ENCODE measurements at places on chromosomes 6 and 20. TPM values are rescaled to one million over a fixed set of nuclear protein-coding genes. Genes with fewer than 3 reads are reported as not detected.

Gene VSTM2L
- 6.9 TPM for polyA plus RNA-seq

Gene SERPINB6
- polyA plus RNA-seq, result 161 TPM

Gene PRDM13
- not detected for polyA plus RNA-seq

Gene FAM217A
- polyA plus RNA-seq, result not detected

Gene TSHZ2
- polyA plus RNA-seq, result 37.7 TPM

Gene TMEM200A
- polyA plus RNA-seq, result 80.6 TPM

Gene GINS1
- 0.56 TPM for polyA plus RNA-seq

Gene RIPOR3
- polyA plus RNA-seq, result 37.7 TPM

DNA sequence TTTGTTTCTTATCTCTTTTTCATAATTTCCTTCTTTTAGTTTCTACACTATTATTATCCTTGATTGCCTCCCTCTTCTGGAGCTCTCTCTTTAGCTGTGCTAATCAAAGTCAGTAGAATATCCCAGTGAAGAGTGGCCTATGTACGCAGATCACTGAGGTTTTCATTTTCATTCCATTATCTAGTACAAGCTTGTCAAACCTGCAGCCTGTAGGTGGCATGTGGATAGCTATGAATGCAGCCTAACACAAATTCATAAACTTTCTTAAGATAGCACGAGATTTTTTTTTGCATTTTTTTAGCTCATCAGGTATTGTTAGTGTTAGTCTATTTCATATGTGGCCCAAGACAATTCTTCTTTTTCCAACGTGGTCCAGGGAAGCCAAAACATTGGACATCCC lies 825.7 kb upstream of the MAP3K7 start:
- no peaks in the 10 kb centered on the region for H3K27me3 ChIP-seq
- no peak overlapping the region for H3K4me3 ChIP-seq
- DNase-seq, result no peak
- H3K36me3 ChIP-seq, result no peaks in the 10 kb centered on the region

DNA sequence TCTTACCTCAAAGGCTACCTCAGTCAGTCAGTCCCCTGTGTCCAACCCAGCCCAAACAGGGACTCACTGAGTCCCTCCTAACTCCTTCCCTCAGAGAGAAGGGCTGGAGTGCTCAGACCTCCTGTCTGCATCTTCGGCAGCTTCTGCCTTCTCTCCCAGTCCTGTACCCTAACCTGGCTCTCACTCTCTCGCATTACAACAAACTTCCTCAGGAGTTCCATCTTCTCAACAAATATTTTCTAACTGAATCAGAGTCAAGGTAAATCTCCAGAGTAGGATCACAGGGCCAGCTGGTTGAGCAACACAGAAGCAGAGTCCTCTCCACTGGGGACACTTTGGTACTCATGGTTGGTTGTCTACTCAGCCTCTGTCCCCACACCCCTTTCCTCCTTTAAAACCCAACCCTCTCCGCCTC lies 92.3 kb downstream of the MRPL14 start:
- no peaks in the 10 kb centered on the region for H3K27me3 ChIP-seq
- no peaks in the 10 kb centered on the region for H3K4me1 ChIP-seq
- no peak overlapping the region for H3K4me3 ChIP-seq
- H3K27ac ChIP-seq, result no peak overlapping the region

DNA sequence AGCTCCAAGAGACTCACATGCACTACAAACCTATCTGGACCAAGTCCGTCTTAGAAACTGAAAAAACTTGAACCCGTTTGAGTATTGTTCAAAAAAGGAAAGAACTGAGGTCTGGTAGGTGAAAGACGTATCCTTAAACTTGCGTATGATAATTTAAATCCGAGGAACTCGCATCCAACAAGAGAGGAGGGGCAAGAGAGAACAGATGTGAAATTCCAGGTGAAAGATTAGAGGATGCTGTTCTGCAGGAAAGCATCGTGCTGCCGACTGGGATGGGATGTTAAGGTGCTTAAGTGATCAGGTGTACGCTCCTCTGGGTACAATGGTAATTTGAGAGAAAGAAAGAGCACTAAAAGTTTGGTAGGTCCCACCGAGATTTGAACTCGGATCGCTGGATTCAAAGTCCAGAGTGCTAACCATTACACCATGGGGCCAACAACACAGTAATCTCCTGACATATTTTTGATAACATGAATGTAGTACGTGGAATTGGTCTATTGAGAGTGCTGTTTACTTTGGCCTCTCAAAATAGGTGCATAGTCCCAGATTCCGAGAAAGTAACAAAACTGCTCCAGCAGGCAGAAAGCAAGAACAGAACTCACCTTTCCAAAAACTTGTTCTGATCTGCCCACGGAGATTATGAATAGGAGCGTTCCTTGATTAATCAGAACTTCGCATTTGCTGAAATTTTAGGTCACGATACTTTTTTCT lies 53.5 kb upstream of the BTN3A2 start:
- H3K27ac ChIP-seq, result peak overlapping the region; percentile 27
- peak overlapping the region; percentile 44 for H3K4me3 ChIP-seq
- H3K4me1 ChIP-seq, result peaks cover 7% of the 10 kb centered on the region
- no peaks in the 10 kb centered on the region for H3K36me3 ChIP-seq

DNA sequence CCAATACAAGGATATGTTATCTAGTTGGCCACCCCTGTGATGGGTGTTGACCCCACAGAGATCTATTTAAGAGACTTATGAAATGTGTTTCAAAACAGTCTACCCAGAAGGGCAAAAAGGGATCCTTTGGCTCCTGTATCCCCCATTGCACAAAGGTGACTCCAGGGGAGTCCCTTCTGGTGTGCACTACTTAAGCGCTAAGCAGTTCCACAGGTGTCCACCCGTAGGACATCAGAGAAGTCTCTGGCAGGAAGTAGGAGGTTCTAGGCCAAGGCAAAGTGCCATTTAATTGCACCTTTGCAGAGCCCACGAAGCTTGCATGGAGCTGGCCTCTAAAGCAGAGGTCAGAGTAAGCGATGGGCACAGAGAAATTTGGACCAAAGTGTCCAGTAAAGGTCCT lies 147.7 kb downstream of the MRPL14 start:
- no peaks in the 10 kb centered on the region for H3K36me3 ChIP-seq
- no peak for DNase-seq
- H3K27me3 ChIP-seq, result no peaks in the 10 kb centered on the region
- H3K27ac ChIP-seq, result no peak overlapping the region
- H3K4me3 ChIP-seq, result no peak overlapping the region

- peaks cover 7% of the 10 kb centered on the region for H3K4me1 ChIP-seq
- peak; percentile 88 for DNase-seq
- H3K36me3 ChIP-seq, result no peaks in the 10 kb centered on the region
- H3K27ac ChIP-seq, result peak within 1 kb of the TSS; percentile 89
Observed at GRCh38 chr6:39934131-39934757, at the start of gene MOCS1. MOCS1 (minus strand) TSS chr6:39934462; CDS start chr6:39934417, 45 bp downstream.

- no peak overlapping the region for H3K27ac ChIP-seq
- no peaks in the 10 kb centered on the region for H3K27me3 ChIP-seq
- H3K4me1 ChIP-seq, result no peaks in the 10 kb centered on the region
- DNase-seq, result no peak
- no peak overlapping the region for H3K4me3 ChIP-seq
- no peaks in the 10 kb centered on the region for H3K36me3 ChIP-seq
Observed at GRCh38 chr6:163260911-163261310, 153.6 kb upstream of the QKI start.

DNA sequence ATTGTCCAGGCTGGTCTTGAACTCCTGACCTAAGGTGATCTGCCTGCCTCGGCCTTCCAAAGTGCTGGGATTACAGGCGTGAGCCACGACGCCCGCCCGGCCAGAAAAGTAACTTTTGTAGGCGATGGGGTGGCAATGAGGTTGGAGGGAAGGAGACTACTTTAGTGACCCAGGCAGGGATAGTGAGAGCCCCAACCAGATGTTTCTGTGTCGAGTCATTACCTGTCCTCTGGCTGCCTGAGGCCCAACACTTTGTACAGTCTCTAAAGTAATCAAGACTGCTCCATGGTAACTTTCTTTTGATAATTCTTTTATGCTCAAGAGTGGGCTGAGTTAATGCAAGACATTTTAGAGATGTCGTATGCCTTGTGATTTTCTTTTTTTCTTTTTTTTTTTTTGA lies 6.8 kb downstream of the SASH1 start:
- H3K36me3 ChIP-seq, result no peaks in the 10 kb centered on the region
- H3K4me3 ChIP-seq, result no peak overlapping the region
- no peaks in the 10 kb centered on the region for H3K4me1 ChIP-seq
- H3K27me3 ChIP-seq, result no peaks in the 10 kb centered on the region

- no peak overlapping the region for H3K4me3 ChIP-seq
- H3K27me3 ChIP-seq, result no peaks in the 10 kb centered on the region
- H3K27ac ChIP-seq, result no peak overlapping the region
- peak; percentile 61 for DNase-seq
- H3K4me1 ChIP-seq, result no peaks in the 10 kb centered on the region
- H3K36me3 ChIP-seq, result no peaks in the 10 kb centered on the region
Observed at GRCh38 chr6:125267806-125268523, 33.8 kb downstream of the HDDC2 start.

DNA sequence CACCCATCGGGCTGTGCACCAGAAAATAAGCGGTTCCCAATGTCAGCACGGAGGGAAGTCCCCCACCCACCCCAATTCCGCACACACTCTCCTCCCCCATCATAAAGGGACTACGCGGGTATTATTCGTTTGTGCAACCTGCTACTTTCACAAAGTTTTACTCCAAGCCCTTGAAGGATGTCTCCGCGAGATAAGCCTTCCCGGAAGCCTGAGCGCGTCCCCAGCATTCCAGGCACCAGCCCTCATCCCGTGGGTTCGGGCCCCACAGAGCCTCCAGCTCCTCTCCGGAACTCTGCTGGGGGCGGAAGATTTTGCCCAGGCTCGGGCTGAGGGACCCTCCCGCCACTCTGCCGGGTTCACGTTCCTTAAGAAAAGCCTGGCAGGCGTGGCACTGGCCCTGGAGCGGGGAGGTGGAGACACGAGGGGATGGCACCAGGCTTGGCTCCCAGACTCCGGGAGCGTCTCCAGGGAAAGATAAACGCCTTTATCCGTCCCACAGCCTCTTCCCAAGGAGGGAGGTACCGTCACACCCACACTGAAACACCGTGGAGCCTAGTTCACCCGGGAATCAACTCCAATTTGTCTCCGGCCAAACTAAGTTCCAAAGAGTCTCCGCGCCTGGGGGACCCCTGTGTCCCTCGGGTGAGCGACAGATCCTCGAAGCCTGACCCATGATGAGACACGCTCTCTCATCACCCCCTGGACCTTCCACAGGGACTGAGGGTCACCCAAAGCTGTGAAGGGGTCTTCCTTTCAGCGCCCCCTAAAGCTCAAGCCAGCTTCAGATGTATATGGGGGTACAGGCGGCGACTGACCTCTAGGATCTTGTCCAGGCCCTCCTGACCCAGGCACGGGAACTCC lies 934 bp downstream of the KCNK5 start:
- H3K4me1 ChIP-seq, result peaks cover 14% of the 10 kb centered on the region
- DNase-seq, result no peak
- no peak overlapping the region for H3K4me3 ChIP-seq
- peaks cover 9% of the 10 kb centered on the region for H3K27me3 ChIP-seq

GRCh38 chr6:16836144-16836981 lies 75.1 kb upstream of the ATXN1 start:
- H3K4me3 ChIP-seq, result peak overlapping the region; percentile 15
- no peak overlapping the region for H3K27ac ChIP-seq
- no peak for DNase-seq
- no peaks in the 10 kb centered on the region for H3K27me3 ChIP-seq
- H3K4me1 ChIP-seq, result no peaks in the 10 kb centered on the region

DNA sequence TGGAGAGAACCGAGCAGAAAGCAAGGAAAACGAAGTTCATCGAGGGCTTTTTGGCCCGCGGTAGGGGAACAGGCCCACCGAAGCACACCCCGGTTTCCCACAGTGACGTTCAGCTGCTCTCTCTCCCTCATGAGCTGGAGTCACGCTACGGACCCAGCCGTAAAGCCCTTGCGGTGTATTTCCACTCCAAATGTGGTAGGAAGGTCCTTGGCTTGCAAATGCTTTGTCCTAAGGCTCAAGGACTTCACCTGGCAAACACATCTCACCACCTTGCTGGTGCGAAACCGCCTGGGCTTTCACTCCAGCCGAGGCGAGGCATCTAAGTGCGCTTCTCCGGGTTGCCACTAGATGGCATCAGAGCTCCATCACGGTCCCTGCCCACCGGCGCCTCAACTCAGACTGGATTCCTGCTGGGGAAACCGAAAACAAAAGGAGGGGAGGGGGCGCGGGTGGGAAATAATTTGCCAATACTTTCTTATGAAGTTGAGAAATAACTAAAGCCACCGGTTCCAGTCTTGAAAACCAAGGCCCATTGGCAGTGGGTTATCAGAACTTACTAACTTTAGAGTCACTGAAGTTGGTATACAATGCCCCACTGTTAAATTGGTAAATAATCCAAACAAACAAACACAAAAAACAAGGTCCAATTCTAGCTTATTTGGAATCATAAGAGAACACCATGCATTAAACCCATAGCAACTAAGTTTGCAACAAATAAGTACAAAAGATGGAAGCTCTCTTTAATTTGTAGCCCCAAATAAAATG lies 13.4 kb upstream of the FOXC1 start:
- no peak overlapping the region for H3K27ac ChIP-seq
- no peaks in the 10 kb centered on the region for H3K36me3 ChIP-seq
- no peaks in the 10 kb centered on the region for H3K4me1 ChIP-seq

DNA sequence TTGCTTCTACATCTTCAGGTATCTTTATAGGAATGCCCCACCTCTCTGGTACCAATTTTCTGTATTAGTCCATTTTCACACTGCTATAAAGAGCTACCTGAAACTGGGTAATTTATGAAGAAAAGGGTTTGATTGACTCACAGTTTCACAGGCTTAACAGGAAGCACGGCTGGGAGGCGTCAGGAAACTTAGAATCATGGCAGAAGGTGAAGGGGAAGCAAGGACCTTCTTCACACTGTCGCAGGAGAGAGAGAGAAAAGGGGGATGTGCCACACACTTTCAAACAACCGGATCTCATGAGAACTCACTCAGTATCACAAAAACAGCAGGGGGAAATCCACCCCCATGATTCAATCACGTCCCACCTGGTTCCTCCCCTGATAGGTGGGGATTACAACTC lies 24.4 kb upstream of the LY86 start:
- no peak for DNase-seq
- H3K27me3 ChIP-seq, result no peaks in the 10 kb centered on the region
- H3K36me3 ChIP-seq, result no peaks in the 10 kb centered on the region
- H3K27ac ChIP-seq, result no peak overlapping the region
- no peaks in the 10 kb centered on the region for H3K4me1 ChIP-seq
- no peak overlapping the region for H3K4me3 ChIP-seq

GRCh38 chr6:31713991-31714684 lies 1.0 kb upstream of the LY6G6D start:
- DNase-seq, result no peak
- no peak overlapping the region for H3K27ac ChIP-seq
- H3K27me3 ChIP-seq, result no peaks in the 10 kb centered on the region

DNA sequence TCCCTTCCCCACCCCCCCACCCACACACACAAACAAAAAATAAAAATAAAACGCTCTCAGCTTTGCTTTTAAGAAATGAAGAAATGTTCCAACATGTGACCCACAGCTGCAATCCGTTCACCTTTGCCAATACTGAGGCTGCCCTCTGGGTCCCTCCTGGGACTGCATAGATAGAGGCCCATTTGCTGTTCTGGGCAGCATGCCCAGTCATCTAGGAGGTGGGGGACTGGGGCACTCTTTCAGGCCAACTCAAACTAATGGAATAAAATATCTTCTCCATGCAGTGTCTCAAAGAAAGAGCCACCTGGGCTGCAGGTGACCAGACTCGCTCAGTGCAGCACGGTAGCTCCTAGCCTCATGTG lies 79.9 kb downstream of the SLC22A3 start:
- peaks cover 26% of the 10 kb centered on the region for H3K4me1 ChIP-seq
- H3K27me3 ChIP-seq, result no peaks in the 10 kb centered on the region
- peak; percentile 87 for DNase-seq
- no peak overlapping the region for H3K4me3 ChIP-seq
- H3K36me3 ChIP-seq, result no peaks in the 10 kb centered on the region

GRCh38 chr20:44411020-44411756 lies 55.7 kb downstream of the HNF4A start:
- H3K27ac ChIP-seq, result no peak overlapping the region
- no peaks in the 10 kb centered on the region for H3K36me3 ChIP-seq
- DNase-seq, result peak; percentile 38
- H3K4me3 ChIP-seq, result no peak overlapping the region
- no peaks in the 10 kb centered on the region for H3K27me3 ChIP-seq
- peaks cover 6% of the 10 kb centered on the region for H3K4me1 ChIP-seq

Measured in adrenal gland (tissue), 19 donors.